Left lobe of liver (tissue), 2 donors: ENCODE measurements at places on chromosomes 12 and 14.

DNA sequence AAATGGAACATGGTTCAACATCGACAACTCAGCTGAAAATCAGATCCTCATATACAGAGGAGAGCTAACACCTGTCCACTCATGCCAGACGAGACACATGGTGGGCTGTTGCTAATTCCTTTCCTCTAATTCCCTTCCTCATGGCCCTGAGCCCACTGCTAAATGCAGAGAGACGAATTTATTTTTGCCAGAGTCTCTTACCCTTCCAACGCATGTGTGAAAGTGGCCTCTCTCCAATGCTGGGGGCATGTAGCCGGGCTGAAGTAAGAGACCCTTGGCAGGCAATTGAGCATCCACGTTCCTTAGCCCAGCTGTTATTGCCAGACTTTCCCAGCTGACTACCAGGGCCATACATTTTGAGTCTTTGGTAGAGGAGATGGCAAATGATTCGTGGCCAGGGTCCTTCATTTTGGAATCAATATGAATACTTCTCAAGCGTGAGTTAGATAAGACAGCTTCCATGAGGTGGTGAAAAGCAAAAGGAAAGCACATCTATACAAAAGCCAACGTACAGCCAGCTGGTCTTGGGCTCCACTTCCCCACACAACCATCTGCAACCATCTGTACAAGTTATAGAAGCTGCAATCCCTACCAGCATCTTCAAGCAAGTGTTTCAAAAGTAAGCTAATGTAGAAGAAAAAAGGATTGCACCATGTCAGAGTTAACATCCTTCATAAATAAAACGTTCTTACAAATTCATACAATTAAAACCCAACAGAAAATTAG, 28.6 kb downstream of the CORO1C start:
- DNase-seq = no peak

DNA sequence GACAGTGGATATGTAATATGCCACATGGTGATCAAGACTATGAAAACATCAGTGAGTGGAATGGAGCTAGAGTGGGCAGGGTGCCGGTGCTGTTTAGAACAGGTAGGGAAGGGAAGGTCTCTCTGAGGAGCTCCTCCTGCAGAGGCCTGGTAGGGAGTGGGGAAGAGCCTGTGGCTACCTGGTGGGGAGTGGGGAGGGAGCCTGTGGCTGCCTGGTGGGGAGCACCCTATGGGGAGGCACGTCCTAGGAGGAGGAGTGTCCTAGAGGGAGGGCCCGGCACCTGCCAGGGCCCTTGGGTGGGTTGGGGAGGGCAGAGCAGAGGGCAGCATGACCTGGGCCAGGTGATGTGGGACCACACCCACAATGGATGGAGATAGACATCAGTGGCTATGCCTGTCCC, 122.6 kb downstream of the ADGRD1 start:
- DNase-seq = peak; percentile 21

DNA sequence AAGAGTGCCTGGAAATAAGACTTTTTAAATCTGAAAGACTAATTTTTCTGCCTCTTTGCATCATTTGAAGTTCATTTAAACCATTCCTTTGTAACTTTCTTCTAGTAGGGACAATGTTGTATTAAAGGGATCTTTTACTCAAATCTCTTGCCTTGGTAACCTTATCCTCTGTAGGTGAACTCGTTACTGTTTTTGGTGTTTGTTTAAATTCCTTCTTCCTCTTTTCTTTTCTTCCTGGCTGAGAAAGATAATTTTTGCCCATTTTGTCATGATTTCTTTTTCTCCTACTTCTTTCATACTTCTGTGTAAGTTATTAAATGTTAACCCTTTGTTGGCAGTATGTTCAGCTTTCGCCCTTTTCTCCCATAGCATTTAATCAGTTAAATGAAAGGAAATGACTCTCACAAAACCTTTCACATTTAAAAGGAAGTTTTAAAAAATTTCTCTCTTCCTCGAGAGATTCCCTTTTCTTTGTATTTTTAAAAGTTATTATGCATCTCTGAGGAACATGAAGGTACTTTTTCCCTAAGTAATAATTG, 10.3 kb downstream of the VEZT start:
- no peak for DNase-seq

DNA sequence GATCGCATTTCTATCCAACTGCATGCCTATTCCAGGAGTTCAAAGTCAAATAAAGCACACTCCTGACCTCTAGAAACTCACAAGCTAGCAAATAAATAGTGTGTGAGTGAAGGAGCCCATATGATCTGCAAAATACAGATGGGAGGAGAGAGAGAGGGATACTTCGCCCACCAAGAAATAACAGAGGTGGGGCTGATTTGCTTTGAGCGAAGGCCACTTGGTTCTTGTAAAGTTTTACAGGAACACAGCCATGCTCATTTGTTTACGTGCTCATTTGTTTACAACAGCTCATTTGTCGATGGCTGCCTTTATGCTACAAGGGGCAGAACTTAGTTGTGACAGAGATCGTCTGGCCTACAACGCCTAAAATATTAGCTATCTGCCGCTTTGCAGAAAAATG, 63.4 kb upstream of the GPATCH2L start:
- no peak for DNase-seq

DNA sequence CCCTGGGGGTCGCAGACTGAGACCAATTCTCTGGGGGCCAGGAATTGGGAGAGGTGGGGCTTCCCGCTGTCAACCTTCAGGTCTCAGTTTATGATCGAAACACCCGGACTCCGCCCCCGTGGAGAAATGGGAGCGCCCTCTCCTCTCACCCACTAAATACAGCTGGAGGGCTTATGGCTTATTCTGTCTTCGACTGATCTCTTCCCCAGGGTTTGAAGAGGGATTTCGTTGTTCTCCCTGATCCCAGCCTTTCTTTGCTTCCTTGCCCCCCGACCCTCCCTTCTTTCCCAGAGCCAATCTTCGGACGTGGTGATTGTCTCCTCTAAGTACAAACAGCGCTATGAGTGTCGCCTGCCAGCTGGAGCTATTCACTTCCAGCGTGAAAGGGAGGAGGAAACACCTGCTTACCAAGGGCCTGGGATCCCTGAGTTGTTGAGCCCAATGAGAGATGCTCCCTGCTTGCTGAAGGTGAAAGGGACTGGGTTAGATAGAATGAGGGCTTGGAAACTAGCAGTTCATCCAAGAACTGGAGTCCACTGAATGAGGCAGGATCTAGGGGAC, 607 bp downstream of the OS9 start:
- DNase-seq = no peak
